H9 (cell line): ENCODE measurements at places on chromosomes 1 and 21. TPM values are rescaled to one million over a fixed set of nuclear protein-coding genes. Genes with fewer than 3 reads are reported as not detected.

The CYP4Z1 gene
- total RNA-seq, result not detected in 2 replicates

The NR1I3 gene
- total RNA-seq, result not detected in 2 replicates

The ZNF697 gene
- 17.4 and 17.9 TPM in 2 replicates for total RNA-seq

The LRRC8D gene
- 34.7 and 37.2 TPM in 2 replicates for total RNA-seq

The BACE2 gene
- 8.0 and 8.3 TPM in 2 replicates for total RNA-seq

The MMEL1 gene
- total RNA-seq, result 0.42 and 0.59 TPM in 2 replicates

The MCOLN2 gene
- total RNA-seq, result 0.70 and 1.3 TPM in 2 replicates

- no peak overlapping the region for H3K27ac ChIP-seq
- peaks cover 7% of the 10 kb centered on the region for H3K36me3 ChIP-seq
- peak overlapping the region; percentile 94 for H3K4me3 ChIP-seq
- H3K27me3 ChIP-seq, result no peaks in the 10 kb centered on the region
- no peak for DNase-seq
- no peaks in the 10 kb centered on the region for H3K4me1 ChIP-seq
Measured at GRCh38 chr1:6601923-6602668, 573 bp downstream of the KLHL21 start.

DNA sequence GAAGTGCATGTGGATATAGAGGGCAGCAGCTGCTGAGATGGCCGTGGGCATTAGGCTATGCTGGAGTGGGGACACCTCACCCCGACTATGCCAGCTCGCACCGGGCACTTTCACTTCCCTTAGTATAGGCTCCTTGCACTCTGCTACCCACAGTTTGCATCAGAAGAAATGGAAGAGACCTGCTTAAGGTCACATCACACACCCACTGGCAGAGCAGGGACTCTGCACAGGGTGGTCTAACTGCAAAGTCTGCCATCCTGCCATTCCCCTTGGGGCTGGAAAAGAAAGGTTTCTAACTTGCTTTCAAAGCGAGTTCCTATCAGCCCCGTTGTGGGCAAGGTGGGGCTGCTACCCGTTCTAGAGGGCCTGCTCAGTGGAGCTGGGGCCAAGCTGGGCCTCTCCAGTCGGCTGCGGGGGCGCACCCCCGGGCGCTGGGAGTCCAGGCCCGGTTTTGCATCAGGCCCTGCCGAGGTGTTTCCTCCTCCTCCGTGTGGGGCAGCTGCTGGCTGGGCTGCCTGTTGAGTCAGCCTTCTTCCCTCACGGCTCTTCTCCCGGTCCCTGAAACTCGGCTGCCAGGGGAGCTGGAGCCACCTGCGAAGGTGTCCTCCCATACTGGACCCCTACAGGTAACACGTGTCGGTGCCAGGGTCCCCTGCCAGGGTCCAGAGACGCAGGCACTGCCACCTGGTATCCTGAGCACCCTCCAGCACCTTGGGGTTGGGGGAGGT is at the start of gene SYTL1:
SYTL1 (plus strand) TSS at position 498 of the 728 bp plus-strand sequence. CDS start 3,313 bp downstream, outside the sequence.
- H3K4me1 ChIP-seq, result no peaks in the 10 kb centered on the region; the same call in 1 of the 2 replicates
- no peak within 1 kb of the TSS for H3K27ac ChIP-seq
- H3K4me3 ChIP-seq, result peak within 1 kb of the TSS; percentile 58
- peak; percentile 75 for DNase-seq
- H3K36me3 ChIP-seq, result peaks cover 17% of the 10 kb centered on the region
- H3K27me3 ChIP-seq, result no peaks in the 10 kb centered on the region

DNA sequence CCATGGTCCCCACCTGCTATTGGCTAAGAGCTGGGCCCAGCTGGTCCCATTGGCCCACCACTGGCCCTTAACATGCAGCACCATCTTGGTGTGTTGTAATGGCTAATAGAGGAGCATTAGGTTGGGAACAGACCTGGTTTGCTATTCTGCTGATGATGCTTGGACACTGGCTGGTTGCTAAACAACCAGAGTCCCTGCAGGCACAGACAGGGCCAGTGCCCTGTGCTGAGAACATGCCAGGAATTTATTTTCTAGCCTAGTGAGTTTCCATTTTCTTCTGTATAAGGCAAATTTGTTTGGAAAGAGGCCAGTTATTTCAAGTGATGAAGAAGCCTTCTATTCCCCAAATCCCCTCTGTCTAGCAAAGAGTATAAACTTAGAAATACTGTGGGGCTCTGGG is 42.9 kb upstream of the TDRD10 start:
- no peaks in the 10 kb centered on the region for H3K4me1 ChIP-seq
- no peaks in the 10 kb centered on the region for H3K27me3 ChIP-seq
- no peaks in the 10 kb centered on the region for H3K36me3 ChIP-seq
- H3K4me3 ChIP-seq, result no peak overlapping the region
- DNase-seq, result no peak
- H3K27ac ChIP-seq, result no peak overlapping the region

DNA sequence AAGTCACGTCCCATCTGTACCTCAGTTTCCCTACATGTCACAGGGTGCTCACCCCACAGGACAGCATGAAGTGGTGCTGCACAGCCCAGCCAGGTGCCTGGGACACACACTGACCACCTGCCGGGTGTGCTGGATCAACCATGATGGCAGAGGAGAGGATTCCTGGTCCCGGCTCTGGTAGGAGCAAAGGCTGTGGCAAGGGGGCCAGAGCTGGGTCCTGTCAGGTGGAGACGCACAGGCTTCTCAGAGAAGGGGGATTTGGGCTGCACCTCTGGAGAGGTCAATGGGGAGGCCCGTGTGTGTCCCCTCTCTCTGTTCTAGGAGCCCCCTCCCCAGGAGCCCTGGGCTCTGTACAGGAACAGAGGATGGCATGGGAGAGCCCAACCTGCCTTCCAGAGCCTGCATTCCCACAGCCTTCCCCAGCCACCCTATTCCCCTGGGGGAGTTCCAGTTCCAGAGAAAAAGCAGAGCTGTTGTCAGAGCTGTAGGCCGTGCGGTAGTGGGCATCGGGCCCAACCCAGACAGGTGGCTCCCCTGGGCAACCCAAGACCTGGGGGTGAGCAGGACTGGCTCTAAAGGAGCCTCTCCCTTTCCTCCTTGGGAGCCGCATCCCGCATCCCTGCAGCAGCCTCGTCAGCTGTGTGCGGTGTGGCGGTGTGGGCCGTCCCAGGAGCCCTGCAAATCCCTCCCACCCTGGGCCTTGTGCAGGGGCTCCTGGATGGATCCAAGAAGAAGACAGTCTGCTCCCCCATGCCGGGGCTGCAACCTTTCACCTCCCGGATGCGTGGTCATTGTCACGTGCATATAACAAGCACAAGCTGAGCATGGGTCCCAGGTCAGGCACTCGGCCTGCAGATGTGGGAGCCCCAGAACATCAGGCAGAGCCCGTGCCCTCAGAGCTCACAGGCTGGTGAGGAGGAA is 2.9 kb upstream of the TFF3 start:
- peaks cover 11% of the 10 kb centered on the region; the same call in 1 of the 2 replicates for H3K4me1 ChIP-seq
- H3K36me3 ChIP-seq, result no peaks in the 10 kb centered on the region
- DNase-seq, result no peak
- H3K27me3 ChIP-seq, result no peaks in the 10 kb centered on the region

DNA sequence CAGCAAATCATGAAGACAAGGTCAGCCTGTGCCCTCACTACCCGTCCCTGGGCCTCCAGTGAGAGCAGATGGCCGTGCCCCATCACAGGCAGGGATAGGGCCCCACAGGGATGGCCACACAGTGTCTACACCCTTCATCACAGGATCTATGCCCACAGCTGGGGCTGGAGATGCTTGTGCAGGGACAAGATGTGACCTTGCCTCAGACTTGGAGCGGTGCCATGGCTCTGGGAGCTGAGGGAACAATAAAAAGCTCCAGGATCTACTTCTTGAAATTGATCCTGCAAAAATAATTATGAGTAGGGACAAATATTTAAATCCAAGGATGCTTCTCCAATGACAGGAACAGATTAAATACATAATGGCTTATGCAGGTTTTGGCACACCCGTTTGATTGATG is 25.4 kb upstream of the TCEA3 start:
- H3K27me3 ChIP-seq, result no peaks in the 10 kb centered on the region
- no peak overlapping the region for H3K27ac ChIP-seq
- peaks cover 3% of the 10 kb centered on the region for H3K36me3 ChIP-seq
- H3K4me3 ChIP-seq, result no peak overlapping the region
- no peak for DNase-seq
- H3K4me1 ChIP-seq, result no peaks in the 10 kb centered on the region

GRCh38 chr1:19892129-19892528 is 9.9 kb downstream of the OTUD3 start:
- H3K27me3 ChIP-seq, result no peaks in the 10 kb centered on the region
- DNase-seq, result no peak
- H3K27ac ChIP-seq, result no peak overlapping the region

- H3K4me3 ChIP-seq, result no peak overlapping the region
- H3K27ac ChIP-seq, result no peak overlapping the region
- no peaks in the 10 kb centered on the region for H3K27me3 ChIP-seq
- peak; percentile 82 for DNase-seq
- H3K4me1 ChIP-seq, result no peaks in the 10 kb centered on the region
- H3K36me3 ChIP-seq, result peaks cover 12% of the 10 kb centered on the region
Measured at GRCh38 chr1:23809751-23810171, 9.2 kb upstream of the GALE start.

- no peaks in the 10 kb centered on the region for H3K4me1 ChIP-seq
- no peak overlapping the region for H3K27ac ChIP-seq
- no peak overlapping the region for H3K4me3 ChIP-seq
- H3K27me3 ChIP-seq, result no peaks in the 10 kb centered on the region
- peaks cover 16% of the 10 kb centered on the region for H3K36me3 ChIP-seq
- no peak for DNase-seq
Measured at GRCh38 chr1:207073906-207074820, 14.5 kb upstream of the C4BPB start.

DNA sequence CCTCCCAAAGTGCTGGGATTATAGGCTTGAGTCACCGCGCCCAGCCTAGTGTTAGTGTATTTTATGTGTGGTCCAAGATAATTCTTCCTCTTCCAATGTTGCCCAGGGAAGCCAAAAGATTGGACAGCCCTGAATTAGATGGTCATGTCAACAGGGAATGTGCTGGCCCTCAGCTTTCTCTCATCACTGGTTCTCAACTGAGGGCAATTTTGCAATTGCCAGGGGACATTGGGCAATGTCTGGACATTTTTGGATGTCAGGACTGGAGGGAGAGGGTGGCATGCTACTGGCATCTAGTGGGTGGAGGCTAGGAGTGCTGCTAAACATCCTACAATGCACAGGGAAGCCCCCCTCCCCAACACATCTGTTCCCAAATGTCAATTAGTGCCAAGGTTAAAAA is 95.0 kb downstream of the LAMC2 start:
- H3K4me3 ChIP-seq, result no peak overlapping the region
- DNase-seq, result no peak
- H3K4me1 ChIP-seq, result peaks cover 8% of the 10 kb centered on the region; the same call in 1 of the 2 replicates
- H3K27me3 ChIP-seq, result no peaks in the 10 kb centered on the region

DNA sequence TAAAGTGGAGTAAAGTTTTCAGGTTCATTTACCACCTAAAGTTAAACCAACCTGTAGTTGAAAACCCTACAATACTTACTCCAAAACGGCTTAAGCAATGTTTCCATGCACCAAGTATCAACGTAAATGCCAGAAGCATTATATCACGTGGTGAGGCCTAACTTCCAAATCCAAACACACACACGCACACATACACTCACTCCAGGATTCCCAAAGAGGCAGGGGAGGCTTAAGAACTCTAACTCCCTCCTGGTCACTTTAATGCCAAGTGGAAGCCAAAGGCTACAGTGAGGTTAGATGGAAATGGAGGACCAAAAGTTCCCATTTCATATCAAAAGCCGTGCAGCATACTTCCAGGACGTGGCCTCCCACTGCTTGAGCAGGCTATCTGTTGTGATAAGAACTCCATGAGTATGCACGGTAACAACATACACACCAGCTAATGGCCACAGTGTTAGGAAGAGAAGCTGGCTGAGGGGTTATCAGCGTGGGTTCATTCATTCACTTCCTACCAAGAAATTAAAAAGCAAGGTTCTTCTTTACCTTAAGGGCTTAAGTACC is 224.1 kb downstream of the SLC45A1 start:
- H3K36me3 ChIP-seq, result peaks cover 7% of the 10 kb centered on the region; the same call in 1 of the 3 replicates
- no peak overlapping the region for H3K27ac ChIP-seq
- no peaks in the 10 kb centered on the region for H3K4me1 ChIP-seq
- DNase-seq, result no peak
- H3K4me3 ChIP-seq, result no peak overlapping the region

DNA sequence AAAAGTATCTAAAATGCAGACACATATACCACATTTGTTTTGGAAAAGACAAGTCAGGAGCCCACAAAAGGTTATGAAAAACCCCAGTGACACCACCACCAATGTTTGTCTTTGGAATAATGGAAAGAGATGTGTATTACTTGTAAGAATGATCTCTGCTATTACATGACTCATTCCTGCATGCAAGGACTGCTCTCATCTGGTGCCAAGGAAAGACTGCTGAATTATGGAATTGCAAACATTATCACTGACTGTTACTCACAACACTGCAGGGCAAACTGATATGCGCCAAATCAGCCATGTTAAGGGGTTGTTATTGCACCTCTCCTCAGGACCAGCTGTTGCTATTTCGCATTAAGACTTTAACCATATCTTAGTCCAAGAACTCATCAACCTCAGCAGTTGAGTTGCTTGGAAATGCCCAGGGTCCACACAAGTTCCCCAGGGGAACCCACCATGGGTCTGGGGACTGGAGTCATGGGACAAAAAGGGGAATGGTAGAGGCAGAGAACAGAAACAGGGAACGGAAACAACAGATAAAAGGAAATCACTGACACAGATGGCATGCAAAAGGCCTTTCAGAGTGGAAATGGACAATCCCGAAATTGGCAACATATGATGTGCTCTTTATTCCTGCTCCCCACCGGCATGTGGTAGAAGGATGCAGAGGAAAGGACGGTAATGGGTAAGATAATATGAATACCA is 34.4 kb downstream of the CAPZB start:
- H3K4me3 ChIP-seq, result no peak overlapping the region
- H3K36me3 ChIP-seq, result peaks cover 15% of the 10 kb centered on the region
- H3K4me1 ChIP-seq, result peaks cover 19% of the 10 kb centered on the region
- DNase-seq, result no peak
- H3K27ac ChIP-seq, result no peak overlapping the region
- no peaks in the 10 kb centered on the region for H3K27me3 ChIP-seq

- no peaks in the 10 kb centered on the region for H3K27me3 ChIP-seq
- no peak for DNase-seq
- H3K4me3 ChIP-seq, result no peak overlapping the region
- H3K36me3 ChIP-seq, result peaks cover 33% of the 10 kb centered on the region
Measured at GRCh38 chr1:35532497-35533223, 24.5 kb downstream of the KIAA0319L start.

DNA sequence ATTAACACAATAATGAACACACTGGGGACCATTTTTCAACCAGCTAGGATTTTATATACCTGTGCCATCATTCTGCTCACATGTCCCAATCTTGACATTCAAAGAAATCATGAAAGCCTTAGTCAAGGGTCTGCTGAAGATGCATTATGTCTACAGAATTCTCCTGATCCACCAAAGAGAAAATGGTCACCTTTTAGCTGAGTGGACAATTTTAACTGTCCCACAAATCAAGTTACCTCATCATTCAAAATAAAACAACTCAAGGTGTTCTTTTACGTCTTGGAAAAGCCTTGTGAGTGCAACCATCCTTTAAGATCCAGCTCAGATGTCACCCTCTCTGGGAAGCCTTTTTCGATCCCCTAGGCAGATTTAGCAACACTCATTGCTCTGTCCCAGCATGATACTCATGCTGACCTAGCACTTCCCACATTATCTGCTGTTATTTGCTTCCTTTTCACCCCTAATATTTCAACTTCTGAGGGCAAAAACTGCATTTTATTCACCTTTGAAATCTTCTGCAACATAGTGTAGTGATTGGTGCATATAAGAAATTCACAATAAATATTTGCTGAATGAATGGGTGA is 80.1 kb downstream of the LMO4 start:
- no peaks in the 10 kb centered on the region for H3K27me3 ChIP-seq
- no peak for DNase-seq
- no peaks in the 10 kb centered on the region for H3K36me3 ChIP-seq
- H3K4me3 ChIP-seq, result no peak overlapping the region
